Ovary (tissue), 10 donors: ENCODE measurements at places on chromosomes 11 and 22.

DNA sequence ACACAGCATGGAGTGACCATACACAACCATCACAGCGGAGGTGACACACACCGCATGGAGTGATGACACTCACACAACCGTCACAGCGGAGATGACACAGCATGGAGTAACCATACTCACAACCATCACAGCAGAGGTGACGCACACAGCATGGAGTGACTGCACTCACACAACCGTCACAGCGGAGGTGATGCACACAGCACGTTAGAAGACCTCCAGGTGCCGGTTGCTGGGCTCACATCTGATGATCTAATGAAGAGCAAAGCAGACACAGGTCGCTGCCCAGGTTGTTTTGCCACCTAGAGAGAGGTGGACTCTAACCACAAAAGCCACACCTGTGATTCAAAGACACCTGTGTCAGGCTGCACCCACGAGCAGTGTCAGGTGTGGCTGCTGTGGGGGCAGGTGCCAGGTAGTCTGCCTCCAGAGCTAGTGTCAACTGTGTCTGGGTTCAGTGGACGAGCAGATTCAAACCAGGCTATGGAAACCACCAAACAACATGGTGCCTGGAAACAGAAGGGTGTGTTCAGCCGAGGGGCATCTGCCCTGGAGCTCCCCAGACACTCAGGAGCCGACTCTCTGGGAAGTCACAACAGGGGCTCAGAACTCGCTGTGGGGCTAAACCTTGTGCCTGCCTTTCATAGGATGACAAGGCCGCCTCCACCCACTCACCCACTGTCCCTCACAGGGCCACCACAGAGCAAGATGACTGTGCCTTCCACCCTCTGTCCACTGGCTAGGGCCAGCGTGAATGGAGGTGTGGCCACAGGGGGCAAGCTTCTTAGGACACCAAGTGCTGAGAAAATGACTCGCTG, 608.2 kb downstream of the TBC1D22A start:
- peak; percentile 4 for DNase-seq

- DNase-seq, result no peak
These were observed 94.3 kb downstream of the RNF169 start for GRCh38 chr11:74842967-74843366.

GRCh38 chr11:123065621-123066020, 3.7 kb upstream of the HSPA8 start:
- no peak for DNase-seq

DNA sequence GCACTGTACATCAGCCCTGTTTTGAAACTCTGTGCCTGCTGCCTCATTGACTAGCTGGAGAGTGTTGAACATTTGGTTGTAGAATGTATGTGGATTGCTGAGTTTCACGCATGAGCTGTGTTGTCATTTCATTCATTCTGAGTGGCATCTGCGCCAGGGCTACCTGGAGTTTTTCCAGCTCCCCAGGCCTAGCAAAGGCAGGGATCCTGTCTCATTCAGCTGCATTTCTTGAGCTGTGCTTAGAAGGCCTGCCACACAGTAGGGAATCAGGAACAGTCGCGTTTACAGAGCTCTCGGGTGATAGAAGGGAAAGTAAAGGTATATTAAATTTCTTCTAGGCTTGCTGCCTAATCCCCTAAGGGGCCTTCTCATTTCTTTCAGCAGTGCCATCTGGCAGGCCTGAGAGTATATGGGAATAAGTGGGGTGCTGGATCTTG, 44.3 kb downstream of the PTPRJ start:
- no peak for DNase-seq

GRCh38 chr11:60887556-60887955, 18.8 kb downstream of the PRPF19 start:
- no peak for DNase-seq

- no peak for DNase-seq
These were observed 58.9 kb downstream of the CDKN1C start for GRCh38 chr11:2826679-2827056.

GRCh38 chr11:66479394-66480116, 679 bp upstream of the DPP3 start:
- DNase-seq, result peak; percentile 48

GRCh38 chr11:59189986-59190385, 18.1 kb downstream of the DTX4 start:
- no peak for DNase-seq

GRCh38 chr11:114848027-114848426, 169.7 kb downstream of the NXPE2 start:
- no peak for DNase-seq

- DNase-seq, result no peak
These were observed 1047.7 kb downstream of the BRD1 start for GRCh38 chr22:48779661-48780596.

DNA sequence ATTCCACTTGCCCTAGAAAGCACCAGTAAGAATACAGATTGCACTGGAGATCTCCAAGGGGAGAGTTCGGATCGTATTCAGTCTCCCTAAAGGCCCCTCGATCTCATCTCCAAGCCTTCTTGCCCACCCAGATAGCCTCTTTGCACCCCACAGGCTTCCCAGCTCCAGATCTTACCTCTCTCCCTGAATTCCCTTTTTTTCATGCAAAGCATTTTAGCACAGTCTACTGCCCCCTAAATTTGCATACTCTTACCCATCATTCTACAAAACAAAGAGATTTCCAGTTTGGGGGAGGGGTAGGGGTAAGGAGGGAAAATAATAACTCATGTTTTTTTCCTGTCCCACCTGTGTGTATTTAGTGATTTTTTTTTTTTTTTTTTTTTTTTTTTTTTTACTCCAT, 105.2 kb downstream of the NAV2 start:
- DNase-seq, result no peak

- no peak for DNase-seq
These were observed 40.4 kb downstream of the BBOX1 start for GRCh38 chr11:27081056-27081455.
